ENCODE measurements at places on chromosomes 7 and 10.

DNA sequence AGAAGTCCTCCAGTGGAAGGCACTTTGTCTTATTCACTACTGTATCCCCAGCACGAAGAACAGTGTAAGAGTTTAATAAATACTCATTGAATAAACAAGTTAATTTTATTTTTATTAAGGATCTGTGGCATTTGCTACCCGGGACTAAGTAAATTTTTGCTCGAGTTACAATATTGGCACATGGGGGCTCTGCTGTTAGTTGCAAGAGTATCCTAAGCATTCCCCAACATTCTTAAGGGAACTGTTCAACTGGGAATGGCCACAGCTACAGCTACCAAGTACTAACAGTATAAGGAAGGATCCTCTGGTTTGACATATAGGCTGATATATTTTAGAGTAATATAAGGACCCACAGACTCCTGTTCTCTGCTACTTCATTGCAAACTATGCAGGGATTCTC, 8.7 kb upstream of the LRRTM3 start:
- no peak for DNase-seq

DNA sequence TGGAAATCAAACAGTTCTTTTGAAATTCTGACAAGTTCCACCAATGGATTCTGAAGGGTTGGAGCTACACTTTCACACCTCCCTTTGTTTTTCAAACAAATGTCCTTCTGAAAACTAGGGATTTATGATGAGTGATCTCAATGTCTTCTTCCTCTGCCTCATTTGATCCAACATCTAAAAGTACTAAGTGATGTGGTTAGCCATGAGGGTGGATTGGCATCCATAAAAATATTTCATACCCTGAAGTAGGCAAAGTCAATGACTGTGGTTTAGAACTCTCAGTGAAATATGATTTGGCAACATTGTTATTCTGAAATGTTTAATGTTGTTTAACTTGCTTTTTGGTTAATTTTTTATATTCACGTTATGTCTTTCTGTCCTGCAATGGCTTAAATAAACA, 136.9 kb downstream of the MBL2 start:
- no peak for DNase-seq

- no peak for DNase-seq
Observed at GRCh38 chr7:47710201-47710935, 128.5 kb upstream of the TNS3 start.

- no peak for DNase-seq
Observed at GRCh38 chr7:15291699-15292098, 270.1 kb downstream of the AGMO start.

GRCh38 chr10:28586176-28586575, 53.3 kb downstream of the WAC start:
- no peak for DNase-seq

GRCh38 chr7:6623589-6624245, 8.3 kb downstream of the ZNF853 start:
- no peak for DNase-seq

GRCh38 chr7:15963206-15963605, 276.7 kb upstream of the MEOX2 start:
- peak; percentile 67 for DNase-seq

GRCh38 chr10:26725837-26726727, 28.6 kb downstream of the PDSS1 start:
- DNase-seq, result peak; percentile 41

DNA sequence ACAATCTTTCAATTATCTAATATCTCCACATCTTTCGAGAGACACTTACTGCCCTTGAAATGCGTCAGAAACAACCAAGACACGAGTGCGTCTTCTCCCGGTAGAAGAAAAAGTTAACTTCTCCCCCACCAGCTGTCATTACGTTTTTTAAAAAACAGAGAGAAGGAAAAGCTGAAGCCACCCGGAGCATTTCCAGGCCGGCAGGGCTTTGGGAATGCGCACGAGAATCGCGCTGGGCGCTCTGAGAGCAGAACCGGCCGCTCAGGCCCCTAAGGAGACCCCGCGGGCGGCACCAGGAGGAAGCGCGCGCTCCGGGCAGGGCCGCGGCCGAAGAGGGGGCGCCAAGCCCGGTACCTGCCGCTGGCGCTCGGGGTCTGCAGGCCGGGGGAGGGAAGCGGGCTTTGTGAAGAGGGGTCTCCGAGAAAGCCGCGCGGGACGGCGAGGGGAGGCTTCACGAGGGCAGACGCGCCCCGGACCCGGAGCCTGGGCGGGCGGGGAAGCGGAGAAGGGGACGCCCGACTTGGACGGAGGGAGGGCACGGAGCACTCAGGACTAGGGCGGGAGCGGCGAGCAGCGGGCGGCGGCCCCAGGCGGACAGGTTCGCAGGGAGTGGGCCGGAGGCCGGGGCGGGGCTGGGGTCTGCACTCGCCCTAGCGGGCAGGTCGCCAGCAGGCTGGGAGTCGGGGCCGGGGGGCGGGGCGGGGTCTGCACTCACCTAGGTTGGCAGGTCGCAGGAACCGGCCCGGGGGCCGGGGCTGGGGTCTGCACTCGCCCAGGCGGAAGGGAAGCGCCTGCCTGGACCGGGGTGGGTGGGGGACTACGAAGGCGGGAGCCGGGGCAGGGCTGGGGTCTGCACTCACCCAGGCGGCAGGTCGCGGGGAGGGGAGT, 932 bp downstream of the ESYT2 start:
- DNase-seq, result no peak

GRCh38 chr10:46530249-46531186, 25.9 kb downstream of the GPRIN2 start:
- DNase-seq, result peak; percentile 37

DNA sequence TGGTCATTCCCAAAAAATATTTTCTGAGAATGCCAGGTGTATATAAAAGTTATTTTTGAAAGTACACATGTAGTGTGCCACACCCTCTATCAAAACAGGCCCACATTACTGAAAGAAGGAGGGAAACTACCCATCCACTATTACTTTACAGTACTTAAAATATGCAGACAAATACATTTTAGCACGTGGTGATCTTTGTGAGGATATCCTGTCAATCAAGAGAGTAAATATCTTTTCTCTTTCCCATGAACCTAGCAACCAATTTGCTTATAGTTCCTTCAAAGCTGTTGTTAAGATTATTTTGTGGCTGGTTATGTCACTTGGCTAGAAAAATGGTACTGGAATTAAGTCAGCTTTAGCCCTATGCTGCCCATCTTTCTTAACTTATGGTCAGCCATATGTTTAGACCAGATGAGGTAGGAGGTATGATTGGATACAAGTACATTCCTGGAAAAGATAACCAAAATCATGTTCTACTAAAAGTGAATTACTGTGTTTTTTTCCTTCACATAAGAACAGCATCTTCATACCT, 70.1 kb downstream of the AUTS2 start:
- no peak for DNase-seq

GRCh38 chr7:72078301-72078700, 333.8 kb downstream of the CALN1 start:
- no peak for DNase-seq

DNA sequence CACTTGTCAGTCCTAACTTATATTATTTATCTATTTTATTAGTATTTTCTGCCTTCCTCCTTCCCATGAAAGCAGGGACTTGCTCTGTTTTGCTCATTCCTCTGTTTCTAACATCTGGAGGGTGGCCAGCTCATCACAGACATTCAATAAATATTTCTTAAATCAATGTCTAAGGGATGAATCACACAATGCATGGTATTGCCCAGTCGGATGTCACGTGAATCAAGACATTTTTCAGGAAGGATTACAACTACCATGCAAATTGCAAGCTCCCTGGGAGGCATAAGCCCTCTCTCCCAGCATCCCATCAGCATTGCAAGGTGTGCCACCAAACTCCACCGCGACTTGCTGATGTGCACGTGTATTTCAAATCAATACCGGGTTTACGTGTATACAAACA, 146.6 kb upstream of the RNF32 start:
- DNase-seq, result peak; percentile 41

DNA sequence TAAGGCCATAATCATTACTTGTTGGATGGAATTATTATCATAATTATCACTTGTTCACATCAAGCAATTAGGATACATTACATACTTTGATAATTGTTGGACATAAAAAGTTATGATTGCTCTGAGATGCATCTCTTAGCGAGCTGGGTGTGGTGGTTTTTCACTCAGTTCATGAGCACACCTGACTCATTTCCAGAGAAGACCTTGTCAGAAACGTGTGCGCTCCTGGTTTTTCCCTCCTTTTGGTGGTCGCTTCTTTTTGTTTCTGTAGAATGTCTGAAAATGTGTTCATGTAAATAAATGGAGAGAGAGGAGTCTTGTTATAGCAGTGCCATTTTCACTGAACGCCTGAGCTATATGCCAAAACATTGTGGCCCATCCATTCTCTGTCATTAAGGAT, 141.3 kb downstream of the PAXIP1 start:
- DNase-seq, result no peak

DNA sequence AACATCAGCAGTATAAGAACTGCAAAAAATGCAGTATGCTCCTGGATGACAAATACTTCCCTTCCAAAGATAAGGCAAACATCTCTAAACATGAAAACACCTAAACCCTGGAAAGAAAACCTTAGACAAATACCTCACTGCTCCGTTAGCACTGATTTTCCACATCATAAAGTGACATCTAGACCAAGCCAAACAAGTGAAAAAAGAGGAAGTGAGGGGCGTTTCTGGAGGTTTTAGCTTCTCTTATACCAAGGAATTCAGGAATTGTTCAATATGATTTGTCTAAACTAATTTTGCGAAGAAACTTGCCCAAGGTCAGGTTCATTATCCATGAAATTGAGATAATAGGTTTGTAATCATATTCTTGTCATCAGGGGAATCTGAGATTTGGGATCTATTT, 279.7 kb downstream of the ADRA2A start:
- no peak for DNase-seq

DNA sequence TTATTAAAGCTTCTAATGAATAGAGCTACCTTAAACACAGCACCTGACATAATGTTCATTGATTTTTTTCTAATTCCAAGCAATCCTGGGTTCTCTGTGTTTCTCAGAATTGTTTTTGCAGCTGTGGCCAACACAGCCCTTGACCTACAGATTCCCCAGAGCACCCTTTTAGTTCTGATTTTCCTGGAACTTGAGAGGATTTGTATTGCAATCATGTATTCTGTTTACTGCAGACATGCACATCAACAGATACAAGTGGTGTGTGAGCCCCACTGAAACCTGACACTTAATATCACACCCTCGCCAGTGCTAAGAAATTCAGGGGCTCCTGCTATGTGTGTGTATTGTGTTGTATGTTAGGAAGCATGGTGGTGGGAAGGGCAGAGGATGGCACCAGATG, 344.2 kb upstream of the POM121L12 start:
- no peak for DNase-seq

DNA sequence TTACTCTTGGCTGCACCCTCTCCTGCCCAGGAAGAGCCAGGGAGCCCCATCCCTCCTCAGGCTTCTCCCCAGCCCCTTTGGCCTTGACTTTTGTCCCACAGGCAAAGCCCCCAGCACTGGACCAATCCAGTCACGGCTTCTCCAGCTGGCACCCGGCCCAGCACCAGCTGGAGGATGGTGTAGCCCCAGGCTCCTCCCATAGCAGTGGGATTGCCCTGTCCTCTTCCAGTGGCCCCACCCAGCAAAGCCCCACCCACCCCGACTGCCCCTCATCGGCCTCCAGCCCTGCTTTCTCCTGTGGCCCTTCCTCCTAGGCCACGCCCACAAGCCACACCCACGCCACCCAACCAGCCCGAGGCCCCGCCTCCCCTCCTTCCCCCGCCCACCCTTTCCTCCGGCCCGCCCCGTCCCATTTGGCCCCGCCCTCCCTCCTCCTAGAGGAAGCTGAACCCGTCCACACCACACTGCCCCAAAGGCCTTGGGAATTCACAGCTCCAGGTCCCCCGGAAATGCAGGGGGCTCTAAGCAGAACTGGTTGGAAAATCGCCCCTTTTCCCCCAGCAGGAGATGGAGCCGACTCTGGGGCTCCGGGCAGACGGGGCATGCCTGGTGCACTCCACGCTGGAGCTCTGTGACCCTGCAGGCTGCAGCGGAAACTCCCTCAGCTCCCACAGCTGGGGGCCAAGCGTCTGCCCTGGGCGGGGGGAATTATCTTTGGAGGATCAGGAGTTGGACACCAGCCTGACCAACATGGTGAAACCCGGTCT, 25.2 kb downstream of the GET4 start:
- peak; percentile 74 for DNase-seq

DNA sequence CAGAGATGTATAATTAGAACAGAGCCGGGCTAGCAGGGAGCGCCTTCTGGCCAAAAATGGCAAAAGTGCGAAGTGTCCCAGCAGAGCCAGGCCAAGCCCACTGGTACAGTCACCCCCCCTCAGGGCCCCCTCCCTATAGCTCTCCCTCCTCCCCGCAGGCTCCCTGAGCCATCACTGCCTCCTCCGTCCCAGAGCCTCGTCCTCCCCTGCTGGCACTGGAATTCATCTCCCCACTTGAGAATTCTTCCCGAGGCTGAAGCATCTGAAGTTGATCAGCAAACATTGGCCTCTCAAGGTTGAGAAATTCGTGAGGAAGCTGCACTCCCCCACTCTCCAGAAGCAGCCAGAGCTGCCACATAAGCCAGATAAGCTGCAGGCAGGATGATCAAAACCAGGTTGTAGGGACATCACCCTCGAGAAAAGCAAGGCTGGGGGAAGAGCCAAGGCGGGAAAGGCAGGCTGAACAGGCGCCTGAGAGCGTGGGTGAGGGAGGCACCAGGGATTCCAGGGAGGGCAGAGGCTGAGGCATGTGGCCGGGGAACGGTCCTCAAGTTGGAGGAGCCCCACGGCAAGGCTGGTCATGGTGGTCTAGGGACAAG, 23.4 kb downstream of the CAMK2G start:
- DNase-seq, result no peak

- no peak for DNase-seq
Observed at GRCh38 chr7:19984231-19984632, 210.8 kb upstream of the TMEM196 start.

DNA sequence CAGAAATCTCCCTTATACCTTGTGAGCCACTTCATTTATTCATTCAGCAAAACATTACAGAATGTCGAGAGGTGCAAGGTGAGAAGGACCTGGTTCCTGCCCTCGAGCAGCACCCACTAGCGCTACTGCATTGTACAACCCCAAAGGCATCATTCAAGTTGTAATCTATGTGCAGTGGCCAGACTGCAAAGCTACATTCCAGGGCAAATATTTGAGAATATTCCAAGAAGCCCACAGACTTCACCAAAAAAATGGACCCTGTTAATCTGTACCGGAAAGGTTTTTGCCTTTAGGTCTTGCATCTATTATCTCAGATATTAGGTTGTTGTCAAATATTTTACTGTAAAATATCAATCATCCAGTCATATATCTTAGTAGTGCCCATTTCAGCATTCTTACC, 295.4 kb upstream of the FZD1 start:
- DNase-seq, result peak; percentile 8

- peak; percentile 68 for DNase-seq
Observed at GRCh38 chr10:31707093-31708039, 221.3 kb downstream of the ARHGAP12 start.

GRCh38 chr7:98286701-98287485, 5.4 kb downstream of the BRI3 start:
- DNase-seq, result peak; percentile 33

DNA sequence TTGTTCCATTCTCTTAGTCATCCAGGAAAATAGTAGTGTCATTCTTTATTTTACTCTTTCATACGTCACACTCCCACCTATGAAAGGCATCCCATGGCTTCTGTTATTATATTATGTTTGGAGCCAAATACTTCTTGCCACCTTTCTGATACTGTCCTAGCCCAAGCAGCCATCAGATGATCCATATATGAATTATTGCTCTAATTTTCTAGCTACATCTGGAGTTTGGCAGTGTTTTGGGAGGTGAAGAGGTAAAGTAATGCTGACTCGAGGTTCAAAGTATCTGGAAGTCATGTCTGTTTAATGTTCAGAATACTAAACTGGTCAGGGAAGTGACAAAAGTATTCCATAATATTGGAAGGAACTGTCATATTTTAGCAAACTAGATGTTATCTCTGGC, 362.5 kb downstream of the GPR37 start:
- DNase-seq, result no peak

- peak; percentile 91 for DNase-seq
Observed at GRCh38 chr10:89337484-89337883, 9.7 kb downstream of the IFIT3 start.

All from renal cortical epithelial cell (primary cell).